CD8-positive, alpha-beta memory T cell (primary cell): ENCODE measurements at places on chromosomes 3 and 15.

- DNase-seq, result no peak
These were observed 389.2 kb upstream of the GRM7 start for GRCh38 chr3:6471744-6472143.

DNA sequence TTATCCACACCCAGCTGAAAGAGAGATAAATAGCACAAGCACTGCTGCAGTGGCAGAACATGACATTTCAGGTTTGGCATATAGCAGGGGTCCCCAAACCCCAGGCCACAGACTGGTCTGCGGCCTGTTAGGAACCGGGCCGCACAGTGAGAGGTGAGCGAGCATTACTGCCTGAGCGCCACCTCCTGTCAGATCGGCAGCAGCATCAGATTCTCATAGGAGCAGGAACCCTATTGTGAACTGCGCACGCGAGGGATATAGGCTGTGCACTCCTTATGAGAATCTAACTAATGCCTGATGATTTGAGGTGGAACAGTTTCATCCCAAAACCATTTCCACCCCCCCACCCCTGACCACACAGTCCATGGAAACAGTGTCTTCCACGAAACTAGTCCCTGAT, 54.6 kb downstream of the CCR4 start:
- no peak for DNase-seq

DNA sequence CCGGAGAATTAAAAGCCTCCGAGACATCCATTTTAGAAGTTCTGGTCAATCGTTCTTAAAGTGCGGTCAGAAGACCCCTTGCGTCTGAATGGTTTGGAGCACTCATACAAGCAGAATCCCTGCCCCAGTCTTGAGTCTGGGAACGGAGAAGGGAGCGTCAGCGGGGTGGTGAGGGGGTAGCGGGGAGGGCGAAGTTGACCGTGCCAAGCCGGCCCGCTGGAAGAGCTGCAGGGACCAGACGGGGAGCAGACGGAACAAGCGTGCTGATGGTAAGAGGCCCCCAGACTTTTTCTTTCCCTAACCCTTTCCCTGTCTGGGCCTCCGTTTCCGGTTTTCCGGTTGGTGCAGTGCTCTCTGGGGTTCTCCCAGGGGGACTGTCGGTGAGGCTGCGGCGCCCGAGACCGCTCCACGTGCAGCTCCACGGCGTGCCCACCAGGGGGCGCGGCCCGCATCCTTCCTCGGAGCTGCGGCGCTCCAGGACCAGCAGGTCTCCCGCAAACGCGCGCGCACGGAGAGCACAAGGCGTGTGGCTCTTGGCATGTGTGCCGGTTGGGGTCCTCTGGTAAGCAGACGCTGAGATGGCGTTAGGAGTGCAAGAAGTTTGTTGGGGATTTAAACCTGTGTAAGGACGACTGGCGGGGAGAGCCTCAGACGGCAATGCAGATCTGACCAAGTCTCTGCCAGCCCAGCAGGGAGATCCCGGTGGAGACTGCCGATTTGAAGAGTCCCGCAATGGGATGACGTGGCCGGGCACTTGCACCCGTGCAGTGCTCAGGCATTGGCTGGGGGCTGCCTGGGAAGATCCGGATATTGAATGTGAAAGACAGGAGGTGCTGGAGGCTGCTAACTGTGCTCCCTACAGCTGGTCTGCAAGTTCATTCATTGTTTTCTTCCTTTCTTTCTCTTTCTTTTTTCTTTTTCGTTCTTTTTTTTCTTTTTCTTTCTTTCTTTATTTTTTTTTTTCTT, 19.2 kb upstream of the CORO2B start:
- DNase-seq, result peak; percentile 71

DNA sequence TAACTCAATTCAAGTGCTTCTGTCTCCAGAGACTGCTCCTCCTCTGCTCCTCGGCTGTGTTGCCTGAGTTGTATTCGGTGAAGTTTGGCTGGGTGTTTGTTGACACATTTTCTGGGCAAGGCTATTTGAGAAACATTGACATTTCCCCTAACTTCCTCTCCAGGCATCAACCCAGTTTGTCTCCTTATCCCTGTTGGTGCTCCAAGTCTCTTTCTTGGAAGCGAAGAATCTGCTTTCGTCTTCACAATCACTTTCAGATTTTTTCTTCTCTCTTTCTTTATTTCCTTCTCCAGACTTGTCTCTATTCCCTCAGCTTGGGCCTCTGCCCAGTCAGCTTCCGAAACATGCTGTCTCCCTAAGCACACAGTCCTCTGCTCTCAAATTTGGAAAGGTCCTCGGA, 84.7 kb downstream of the ETV5 start:
- DNase-seq, result no peak

DNA sequence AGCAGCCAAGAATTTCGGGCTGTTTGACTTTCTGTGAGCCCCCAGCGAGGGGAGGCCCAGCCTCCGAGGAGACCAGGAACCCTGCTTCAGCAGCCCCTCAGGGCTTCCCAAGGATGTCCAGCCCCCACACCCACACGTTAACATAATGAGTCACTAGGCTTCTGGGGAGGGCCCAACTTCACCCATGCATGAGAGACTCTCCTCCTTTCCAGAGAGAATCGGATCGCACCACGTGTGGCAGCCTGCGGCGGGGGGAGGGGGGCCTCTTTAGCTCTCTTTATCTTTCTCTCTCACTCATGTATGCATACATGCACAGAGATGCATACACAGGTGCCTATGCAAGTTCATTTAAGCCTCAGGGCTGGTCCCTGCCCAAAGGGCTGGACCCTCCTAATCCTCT, 3.1 kb upstream of the AP2M1 start:
- no peak for DNase-seq

DNA sequence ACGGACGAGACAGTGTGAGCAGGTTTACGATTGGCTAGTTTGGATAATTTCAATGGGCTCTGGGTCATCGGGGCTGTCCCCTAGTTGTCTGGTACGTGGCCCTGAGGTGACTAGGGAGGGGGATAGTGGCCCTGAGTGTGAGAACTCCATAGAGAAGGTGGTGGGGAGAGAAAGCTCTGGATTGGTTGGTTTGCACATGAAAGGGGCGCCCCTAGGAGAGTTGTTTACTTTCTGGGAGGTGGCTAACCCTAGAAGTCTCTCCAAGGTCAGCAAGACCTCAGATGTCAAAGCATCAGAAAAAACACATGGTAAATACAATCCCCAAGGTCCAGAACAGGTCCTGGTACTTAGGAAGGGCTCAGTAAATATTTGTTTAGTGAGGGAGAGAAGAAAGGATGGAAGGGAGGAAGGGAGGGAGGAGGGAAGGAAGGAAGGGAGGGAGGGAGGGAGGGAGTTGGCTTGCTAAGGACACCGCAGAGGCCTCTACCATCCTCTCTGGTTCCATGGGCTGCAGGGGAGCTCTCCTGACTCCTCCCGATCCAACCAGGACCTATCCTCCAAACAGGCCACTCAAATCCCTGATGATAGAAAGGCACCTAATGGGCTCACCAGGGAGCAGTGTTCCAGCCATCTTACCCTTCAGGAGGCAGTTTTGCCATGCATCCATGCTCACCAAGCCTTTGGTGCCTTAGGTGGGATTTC, 3.0 kb upstream of the TRH start:
- DNase-seq, result no peak

DNA sequence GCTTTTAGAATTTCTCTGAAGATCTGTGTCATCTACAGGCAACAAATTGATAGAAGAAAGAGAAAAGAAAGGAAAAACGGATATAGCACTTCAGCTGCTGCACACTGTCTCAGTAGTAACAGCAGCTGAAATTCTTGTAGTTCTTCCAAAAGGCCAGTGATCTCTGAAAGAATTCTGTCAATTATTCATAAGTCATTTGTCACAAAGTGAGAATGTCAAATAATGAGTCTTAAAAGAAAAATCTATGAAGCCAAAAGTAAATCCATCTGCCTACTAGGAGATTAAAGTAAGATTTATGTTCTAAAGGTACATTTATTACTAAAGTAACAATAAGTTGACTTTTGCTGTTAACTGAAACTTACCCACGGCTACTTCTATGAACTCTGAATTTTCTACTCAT, 24.6 kb downstream of the IFT80 start:
- no peak for DNase-seq

GRCh38 chr3:194672876-194673275, 885 bp upstream of the LSG1 start:
- DNase-seq, result no peak

- no peak for DNase-seq
These were observed 329.1 kb upstream of the C2CD4B start for GRCh38 chr15:62494197-62494596.

GRCh38 chr3:183619624-183620251, 15.7 kb upstream of the KLHL24 start:
- DNase-seq, result no peak

DNA sequence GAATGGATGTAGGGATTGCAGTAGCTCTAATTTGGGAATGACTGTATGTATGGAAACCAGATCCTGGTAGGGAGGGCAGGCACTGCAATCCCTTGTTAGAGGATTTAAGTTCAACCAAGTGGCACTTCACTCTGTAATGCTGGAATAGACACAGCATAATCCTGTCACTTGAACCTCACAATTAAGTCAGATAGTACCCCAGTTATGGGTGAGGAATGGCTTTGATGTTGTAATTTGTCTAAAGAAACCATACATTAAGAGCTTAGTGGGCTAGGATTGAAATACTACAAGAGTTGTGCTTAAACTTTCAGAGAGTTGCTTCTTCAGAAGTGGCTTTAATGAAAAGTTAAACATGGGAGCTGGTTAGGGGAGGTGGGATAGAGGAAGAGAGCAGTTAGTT, 9.3 kb downstream of the RAB7A start:
- DNase-seq, result no peak

DNA sequence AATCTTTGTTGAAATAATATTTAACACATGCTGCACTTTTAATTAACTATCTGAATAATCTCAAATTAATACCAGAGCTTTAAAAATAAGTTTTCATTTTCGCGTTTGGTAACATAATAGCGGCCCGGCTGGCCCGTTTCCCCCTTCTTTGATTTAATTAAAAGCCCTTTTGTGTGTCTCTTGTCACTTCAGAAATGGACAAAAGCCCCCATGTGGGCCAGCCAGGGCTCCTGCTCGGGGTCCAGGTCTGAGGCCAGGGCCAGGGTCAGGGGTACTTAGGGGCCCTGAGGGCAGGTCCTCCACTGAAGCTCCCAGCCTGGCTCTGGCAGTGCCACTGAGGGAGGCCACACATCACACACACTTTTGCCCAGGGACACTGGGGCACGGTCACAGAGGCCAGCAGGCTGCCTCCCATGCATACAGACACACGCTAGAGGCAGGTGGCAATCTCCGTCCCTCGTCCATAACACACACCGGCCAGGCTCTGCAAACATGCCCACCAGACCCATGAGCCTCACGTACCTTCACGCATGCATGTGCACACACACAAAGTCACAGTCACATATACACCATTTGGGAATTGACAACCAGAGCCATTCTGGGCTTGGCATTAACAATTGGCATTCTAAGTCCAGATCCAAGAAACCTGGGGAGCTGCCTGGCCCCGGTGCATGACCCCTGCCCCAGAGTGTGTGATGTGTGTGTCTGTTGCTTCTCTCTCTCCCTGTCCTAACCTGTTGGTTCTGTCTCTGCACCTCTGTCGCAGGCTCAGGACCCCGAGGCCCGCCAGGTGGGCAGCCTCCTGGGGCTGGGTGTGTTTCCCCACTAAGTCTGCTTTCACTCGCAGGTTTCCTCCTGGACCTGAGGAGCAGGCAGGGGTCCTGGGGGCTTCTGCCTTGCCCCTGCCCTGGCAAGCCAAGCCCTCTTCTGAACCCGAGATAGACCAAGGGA, 38.5 kb downstream of the DNAJB8 start:
- DNase-seq, result no peak

- DNase-seq, result no peak
These were observed 304.4 kb downstream of the BCHE start for GRCh38 chr3:165532851-165533250.

GRCh38 chr3:39445927-39446326, 21.6 kb upstream of the MOBP start:
- no peak for DNase-seq

GRCh38 chr3:142127941-142128658, 21.2 kb downstream of the TFDP2 start:
- no peak for DNase-seq

DNA sequence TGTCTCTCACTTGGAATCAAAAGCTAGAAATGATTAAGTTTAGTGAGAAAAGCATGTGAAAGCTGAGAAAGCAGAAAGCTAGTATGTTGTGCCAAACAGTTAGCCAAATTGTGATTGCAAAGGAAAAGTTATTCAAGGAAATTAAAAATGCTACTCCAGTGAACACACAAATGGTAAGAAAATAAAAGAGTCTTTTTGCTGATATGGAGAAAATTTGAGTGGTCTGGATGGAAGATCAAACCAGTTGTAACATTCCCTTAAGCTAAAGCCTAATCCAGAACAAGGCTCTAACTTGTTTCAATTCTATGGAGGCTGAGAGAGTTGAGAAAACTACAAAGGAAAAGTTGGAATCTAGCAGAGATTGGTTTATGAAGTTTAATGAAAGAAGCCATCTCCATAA, 11.8 kb downstream of the ADGRG7 start:
- no peak for DNase-seq

- DNase-seq, result no peak
These were observed 10.6 kb downstream of the ACAA1 start for GRCh38 chr3:38126121-38126892.

- no peak for DNase-seq
These were observed 261.1 kb upstream of the IL12A start for GRCh38 chr3:159727506-159727905.

DNA sequence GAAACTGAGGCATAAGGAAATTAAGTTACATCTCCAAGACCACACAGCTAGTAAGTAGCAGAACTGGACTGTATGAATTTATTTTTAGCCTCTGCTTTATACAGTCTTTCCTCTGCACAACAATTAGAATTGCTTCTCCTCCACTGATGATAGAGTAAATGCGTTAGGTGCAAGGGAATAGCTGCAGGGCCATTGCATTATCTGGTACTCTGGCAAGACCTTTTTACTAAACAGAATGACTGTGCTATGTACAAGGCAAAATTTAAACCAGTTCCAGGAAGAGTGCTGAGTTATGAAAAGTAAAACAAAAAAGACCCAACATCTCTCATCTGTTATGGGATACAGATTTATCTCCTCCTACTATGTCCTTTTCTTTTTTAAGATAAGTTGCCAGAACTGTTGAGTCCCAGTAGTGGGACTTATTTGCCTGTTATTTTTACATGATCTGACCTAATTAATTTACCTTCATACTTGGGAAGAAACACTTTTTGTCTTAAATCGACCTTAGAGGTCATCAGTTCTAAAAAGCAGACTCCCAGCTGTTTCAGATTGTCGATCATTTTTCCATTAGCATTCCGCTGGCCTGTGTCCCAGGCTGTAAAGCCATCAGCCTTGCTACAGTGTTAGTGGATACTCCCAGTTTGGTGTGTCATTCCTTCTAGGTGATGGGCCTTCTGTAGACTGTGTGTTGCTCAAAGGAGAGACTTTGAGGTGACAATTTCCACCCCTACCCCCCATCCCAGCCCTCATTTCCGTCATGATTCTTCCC, 147.5 kb upstream of the NUDT16 start:
- no peak for DNase-seq

- DNase-seq, result no peak
These were observed 827.5 kb upstream of the DPPA4 start for GRCh38 chr3:110164632-110165369.

GRCh38 chr15:77019521-77020331, 24.8 kb downstream of the PSTPIP1 start:
- DNase-seq, result no peak

- DNase-seq, result no peak
These were observed 57.1 kb downstream of the CAPN7 start for GRCh38 chr3:15263120-15263519.
